ENCODE measurements at places on chromosomes 16 and 17. TPM values are rescaled to one million over a fixed set of nuclear protein-coding genes. Genes with fewer than 3 reads are reported as not detected.

- DNase-seq: peak; percentile 38
- no peak overlapping the region for H3K4me3 ChIP-seq
- H3K36me3 ChIP-seq: peaks cover 4% of the 10 kb centered on the region
- no peak overlapping the region for H3K27ac ChIP-seq
- no peaks in the 10 kb centered on the region for H3K27me3 ChIP-seq
Measured at GRCh38 chr17:1590029-1590746, 27.6 kb upstream of the PITPNA start.

SHBG gene
- not detected for total RNA-seq

GRCh38 chr17:14295676-14296075 is 5.2 kb upstream of the HS3ST3B1 start:
- peaks cover 48% of the 10 kb centered on the region for H3K27me3 ChIP-seq
- H3K4me3 ChIP-seq: no peak overlapping the region
- H3K36me3 ChIP-seq: no peaks in the 10 kb centered on the region
- H3K4me1 ChIP-seq: peaks cover 27% of the 10 kb centered on the region
- DNase-seq: no peak
- H3K27ac ChIP-seq: no peak overlapping the region

GRCh38 chr17:66073384-66073783 is 118.5 kb downstream of the CEP112 start:
- H3K27me3 ChIP-seq: no peaks in the 10 kb centered on the region
- DNase-seq: no peak
- no peaks in the 10 kb centered on the region for H3K4me1 ChIP-seq
- H3K4me3 ChIP-seq: no peak overlapping the region
- H3K27ac ChIP-seq: no peak overlapping the region

LITAFD gene
- total RNA-seq: not detected

DNA sequence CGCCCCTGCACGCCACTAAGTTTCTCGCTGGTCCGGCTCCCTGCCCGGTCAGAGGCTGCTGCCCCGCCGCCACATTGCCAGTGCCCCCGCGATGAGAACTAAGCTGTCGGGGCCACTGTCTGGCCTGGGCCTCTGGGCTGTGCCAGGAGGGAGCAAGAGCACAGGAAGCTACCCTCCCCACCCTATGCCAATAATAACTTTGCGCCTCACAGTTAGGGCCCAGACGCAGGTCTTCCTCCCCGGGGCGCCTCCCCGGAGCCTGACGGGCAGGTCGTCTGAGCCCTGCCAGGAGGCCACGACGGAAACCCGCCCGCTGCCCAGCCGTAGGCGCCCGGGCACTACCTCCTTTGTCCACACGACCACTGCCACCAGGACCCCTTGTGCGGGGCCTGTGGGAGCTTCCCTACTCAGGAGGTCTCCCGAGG is 1.5 kb downstream of the ZFPM1 start:
- no peaks in the 10 kb centered on the region for H3K36me3 ChIP-seq
- peak overlapping the region; percentile 10 for H3K4me3 ChIP-seq
- H3K4me1 ChIP-seq: peaks cover 27% of the 10 kb centered on the region
- H3K27ac ChIP-seq: peak overlapping the region; percentile 67
- H3K27me3 ChIP-seq: no peaks in the 10 kb centered on the region
- DNase-seq: peak; percentile 25

ZNF500 gene
- 18.6 TPM for total RNA-seq

- no peak overlapping the region for H3K27ac ChIP-seq
- DNase-seq: peak; percentile 23
- no peaks in the 10 kb centered on the region for H3K27me3 ChIP-seq
- H3K4me3 ChIP-seq: no peak overlapping the region
- no peaks in the 10 kb centered on the region for H3K36me3 ChIP-seq
- H3K4me1 ChIP-seq: no peaks in the 10 kb centered on the region
Measured at GRCh38 chr17:73888862-73889261, 244.6 kb upstream of the SDK2 start.

DNA sequence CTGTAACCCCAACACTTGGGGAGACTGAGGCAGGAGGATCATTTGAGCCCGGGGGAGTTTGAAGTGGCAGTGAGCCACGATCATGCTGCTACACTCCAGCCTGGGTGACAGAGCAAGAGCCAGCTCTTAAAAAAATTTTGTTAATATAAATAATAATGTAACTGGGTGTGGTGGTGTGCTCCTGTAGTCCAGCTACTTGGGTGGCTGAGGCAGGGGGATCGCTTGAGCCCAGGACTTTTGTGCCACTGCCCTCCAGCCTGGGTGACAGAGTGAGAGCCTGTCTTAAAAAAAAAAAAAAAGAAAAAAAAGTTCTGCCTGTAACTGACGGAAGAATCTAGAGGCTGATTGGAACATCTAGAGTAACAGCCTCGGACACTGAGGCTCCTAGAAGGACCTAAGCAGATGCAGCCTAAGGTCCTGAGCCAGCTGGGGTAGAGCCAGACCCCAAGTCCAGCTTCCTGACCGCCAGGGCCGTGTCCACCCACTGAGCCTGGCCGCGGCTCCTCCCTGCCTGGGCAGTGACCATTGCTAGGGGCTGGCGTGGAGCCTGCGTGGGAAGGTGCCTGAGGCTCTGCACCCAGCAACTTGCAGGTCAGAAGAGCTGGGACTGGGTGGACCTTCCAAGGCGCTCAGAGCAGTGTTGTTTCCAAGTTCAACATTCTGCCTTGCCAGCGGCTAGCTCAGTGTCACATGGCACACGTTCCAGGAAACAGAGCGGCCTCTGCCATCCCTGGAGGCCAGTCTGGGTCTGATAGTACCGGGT is 209.4 kb upstream of the CIBAR2 start:
- peaks cover 20% of the 10 kb centered on the region for H3K4me1 ChIP-seq
- peak overlapping the region; percentile 84 for H3K27ac ChIP-seq
- H3K4me3 ChIP-seq: no peak overlapping the region
- DNase-seq: peak; percentile 96
- no peaks in the 10 kb centered on the region for H3K36me3 ChIP-seq

ZNF750 gene
- total RNA-seq: 6.0 TPM

- peak; percentile 24 for DNase-seq
- H3K4me1 ChIP-seq: peaks cover 11% of the 10 kb centered on the region
- H3K27ac ChIP-seq: no peak overlapping the region
- no peaks in the 10 kb centered on the region for H3K27me3 ChIP-seq
- H3K36me3 ChIP-seq: no peaks in the 10 kb centered on the region
- H3K4me3 ChIP-seq: no peak overlapping the region
Measured at GRCh38 chr17:45942284-45942683, 47.9 kb downstream of the MAPT start.

ALDOC gene
- total RNA-seq: 9.1 TPM

- no peaks in the 10 kb centered on the region for H3K27me3 ChIP-seq
- no peaks in the 10 kb centered on the region for H3K4me1 ChIP-seq
- DNase-seq: no peak
- no peak overlapping the region for H3K4me3 ChIP-seq
Measured at GRCh38 chr16:88988980-88989811, 12.2 kb upstream of the CBFA2T3 start.

DNA sequence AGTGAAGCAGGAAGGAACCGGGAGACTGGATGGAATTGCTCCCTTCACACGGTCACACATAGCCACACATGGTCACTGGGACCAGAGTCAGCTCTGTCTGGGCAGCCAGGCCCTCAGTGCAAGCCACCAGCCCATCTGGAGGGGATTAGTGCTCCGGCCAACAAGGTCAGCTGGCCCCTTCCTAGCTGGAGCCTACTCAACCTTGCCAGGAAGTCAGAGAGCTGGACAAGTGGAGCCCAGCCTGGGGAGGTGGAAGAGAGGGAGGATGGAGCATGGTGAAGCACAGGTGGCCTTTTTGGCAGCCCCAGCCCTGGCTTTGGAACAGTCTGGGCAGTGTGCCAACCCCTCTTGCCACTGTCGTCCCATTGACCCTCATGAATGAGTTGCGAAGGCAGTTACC is 3.7 kb upstream of the CACNA1G start:
- no peaks in the 10 kb centered on the region for H3K36me3 ChIP-seq
- H3K27me3 ChIP-seq: peaks cover 10% of the 10 kb centered on the region
- peak overlapping the region; percentile 21 for H3K27ac ChIP-seq
- DNase-seq: peak; percentile 93
- no peak overlapping the region for H3K4me3 ChIP-seq
- H3K4me1 ChIP-seq: peaks cover 57% of the 10 kb centered on the region

NPB gene
- 1.1 TPM for total RNA-seq

DNA sequence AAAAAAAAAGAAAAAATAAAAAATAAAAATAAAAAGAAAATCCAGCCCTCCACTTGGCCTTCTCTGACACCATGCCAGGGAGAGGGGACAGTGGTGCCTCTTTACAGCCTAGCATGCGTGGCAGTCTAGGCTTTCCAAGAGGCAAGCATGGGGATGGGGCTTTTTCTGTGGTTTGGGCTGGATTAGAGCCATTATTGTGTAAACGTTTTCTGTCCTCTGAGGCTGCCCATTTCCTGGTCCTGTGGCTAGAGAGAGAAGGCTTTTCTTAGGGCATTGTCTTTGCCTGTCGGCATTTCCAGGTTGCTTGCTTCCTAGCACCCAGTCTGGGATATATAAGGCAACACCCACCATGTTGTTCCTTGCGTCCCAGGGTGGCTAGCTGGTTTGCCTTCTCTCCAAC is 2.7 kb upstream of the DHRS7B start:
- no peak overlapping the region for H3K4me3 ChIP-seq
- peaks cover 7% of the 10 kb centered on the region for H3K4me1 ChIP-seq
- DNase-seq: no peak
- no peaks in the 10 kb centered on the region for H3K27me3 ChIP-seq
- no peak overlapping the region for H3K27ac ChIP-seq

- no peaks in the 10 kb centered on the region for H3K4me1 ChIP-seq
- H3K4me3 ChIP-seq: no peak overlapping the region
- DNase-seq: no peak
- H3K27me3 ChIP-seq: no peaks in the 10 kb centered on the region
- H3K36me3 ChIP-seq: no peaks in the 10 kb centered on the region
Measured at GRCh38 chr16:84362471-84362941, 5.8 kb upstream of the ATP2C2 start.

PRSS33 gene
- total RNA-seq: not detected

CBX2 gene
- total RNA-seq: 1.7 TPM

GRCh38 chr17:62754631-62755030 is 53.5 kb downstream of the MARCHF10 start:
- no peak for DNase-seq
- H3K36me3 ChIP-seq: no peaks in the 10 kb centered on the region
- H3K4me3 ChIP-seq: no peak overlapping the region
- no peaks in the 10 kb centered on the region for H3K27me3 ChIP-seq
- H3K27ac ChIP-seq: no peak overlapping the region

SUPT6H gene
- 59.0 TPM for total RNA-seq

FOXL1 gene
- total RNA-seq: 1.9 TPM

GRCh38 chr17:29401258-29401657 is 11.1 kb downstream of the TAOK1 start:
- no peak for DNase-seq
- no peak overlapping the region for H3K27ac ChIP-seq
- no peaks in the 10 kb centered on the region for H3K36me3 ChIP-seq
- H3K4me3 ChIP-seq: no peak overlapping the region
- H3K4me1 ChIP-seq: no peaks in the 10 kb centered on the region

IRX3 gene
- total RNA-seq: 22.6 TPM

XYLT1 gene
- total RNA-seq: 11.0 TPM

TMEM114 gene
- total RNA-seq: not detected

ADAM11 gene
- 0.27 TPM for total RNA-seq

GRCh38 chr17:42562388-42563142 is 617 bp downstream of the COASY start:
- no peak for DNase-seq
- peak overlapping the region; percentile 74 for H3K27ac ChIP-seq
- H3K4me1 ChIP-seq: peaks cover 34% of the 10 kb centered on the region
- no peaks in the 10 kb centered on the region for H3K27me3 ChIP-seq
- peak overlapping the region; percentile 88 for H3K4me3 ChIP-seq
- peaks cover 17% of the 10 kb centered on the region for H3K36me3 ChIP-seq

DNA sequence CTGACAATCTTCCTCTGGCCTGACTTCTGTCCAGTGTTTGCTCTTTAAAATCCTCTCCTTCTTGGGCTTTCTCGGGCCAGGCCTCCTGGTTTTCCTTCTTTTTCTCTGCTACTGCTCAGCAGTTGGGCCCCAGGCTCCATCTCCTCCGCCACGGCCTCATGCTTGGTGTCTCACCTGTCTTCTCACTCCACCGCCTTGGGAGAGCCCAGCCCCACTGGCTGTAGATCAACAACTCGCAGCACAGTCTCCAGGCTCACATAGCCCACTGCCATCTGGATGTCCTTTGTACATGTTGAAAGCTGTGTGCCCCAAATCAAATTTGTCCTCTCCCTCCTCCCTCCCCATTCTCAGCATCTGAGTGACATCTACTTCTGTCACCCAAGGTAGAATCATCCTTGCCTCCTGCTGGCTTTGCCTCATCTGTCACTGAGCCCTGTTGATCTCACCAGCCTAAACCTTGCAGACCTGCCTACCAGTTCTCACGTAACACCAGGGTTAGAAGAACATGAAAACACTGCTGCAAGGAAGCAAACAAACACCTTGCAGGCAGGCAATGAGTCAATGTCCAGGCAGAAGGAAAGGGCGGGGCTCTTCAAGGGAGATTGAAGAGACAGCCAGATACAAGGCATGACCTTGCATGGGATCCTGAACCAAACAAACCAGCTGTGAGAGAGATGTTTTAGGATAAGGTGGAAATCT is 103.2 kb upstream of the SMURF2 start:
- no peak for DNase-seq
- H3K36me3 ChIP-seq: peaks cover 9% of the 10 kb centered on the region
- no peak overlapping the region for H3K27ac ChIP-seq
- H3K27me3 ChIP-seq: no peaks in the 10 kb centered on the region

DNA sequence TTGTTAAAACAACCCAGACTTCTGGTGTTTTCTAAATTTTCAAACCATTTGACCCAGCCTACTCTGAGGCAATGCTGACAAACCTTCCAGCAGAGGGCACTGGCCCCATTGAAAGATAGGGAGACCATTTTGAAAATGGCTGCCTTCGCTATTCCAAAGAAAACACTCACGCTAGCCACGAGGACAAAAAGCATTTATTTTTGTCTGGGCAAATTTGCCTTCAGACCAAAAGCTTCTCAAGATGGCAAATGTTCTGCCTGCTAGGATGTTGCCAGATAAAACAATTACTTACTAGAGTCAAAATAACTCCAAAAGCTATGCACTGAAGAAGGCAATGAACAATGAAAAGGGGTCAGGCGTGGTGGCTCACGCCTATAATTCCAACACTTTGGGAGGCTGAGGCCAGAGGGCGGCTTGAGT is 296.7 kb upstream of the IRX5 start:
- H3K4me3 ChIP-seq: no peak overlapping the region
- H3K36me3 ChIP-seq: no peaks in the 10 kb centered on the region
- H3K27me3 ChIP-seq: no peaks in the 10 kb centered on the region
- peak; percentile 58 for DNase-seq
- H3K27ac ChIP-seq: no peak overlapping the region
- no peaks in the 10 kb centered on the region for H3K4me1 ChIP-seq

OTOP3 gene
- total RNA-seq: not detected

- no peak overlapping the region for H3K4me3 ChIP-seq
- H3K4me1 ChIP-seq: no peaks in the 10 kb centered on the region
- H3K27me3 ChIP-seq: no peaks in the 10 kb centered on the region
- DNase-seq: no peak
- H3K36me3 ChIP-seq: no peaks in the 10 kb centered on the region
- no peak overlapping the region for H3K27ac ChIP-seq
Measured at GRCh38 chr16:47574091-47575054, 113.2 kb downstream of the PHKB start.

DUSP14 gene
- 74.5 TPM for total RNA-seq

OR1E1 gene
- not detected for total RNA-seq

ARL5C gene
- total RNA-seq: not detected

HES7 gene
- not detected for total RNA-seq

GRCh38 chr17:41891135-41892020 is 26.2 kb upstream of the KLHL11 start:
- H3K36me3 ChIP-seq: peaks cover 67% of the 10 kb centered on the region
- H3K27me3 ChIP-seq: no peaks in the 10 kb centered on the region
- peaks cover 5% of the 10 kb centered on the region for H3K4me1 ChIP-seq
- peak; percentile 12 for DNase-seq
- no peak overlapping the region for H3K27ac ChIP-seq
